Frontal cortex (tissue), 4 donors: ENCODE measurements at places on chromosomes 3 and 15.

GRCh38 chr15:97941572-97941971, 18.9 kb upstream of the ARRDC4 start:
- DNase-seq, result no peak

GRCh38 chr3:192980632-192981031, 63.0 kb upstream of the MB21D2 start:
- DNase-seq, result no peak

DNA sequence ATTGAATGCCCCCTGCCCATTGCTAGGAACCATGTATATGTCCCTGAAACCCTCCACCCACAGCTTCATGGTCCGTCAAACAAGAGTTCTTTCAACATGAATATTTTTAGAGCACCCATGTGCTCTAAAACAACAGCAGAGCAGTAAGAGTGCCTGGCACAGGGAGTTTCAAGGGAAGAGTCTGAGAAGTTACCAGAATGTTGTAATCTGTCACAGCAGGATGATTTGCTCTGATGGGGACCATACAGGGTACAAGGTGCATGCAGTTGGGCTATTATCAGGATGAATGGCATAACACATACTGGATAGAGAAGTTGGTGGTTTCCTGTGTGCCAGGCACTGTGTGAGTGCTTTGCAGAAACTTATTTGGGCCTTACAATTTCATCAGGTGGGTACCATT, 27.8 kb upstream of the FLNB start:
- no peak for DNase-seq

GRCh38 chr3:42438758-42439157, 28.3 kb upstream of the LYZL4 start:
- no peak for DNase-seq

GRCh38 chr3:38102444-38102814, 34.5 kb downstream of the ACAA1 start:
- no peak for DNase-seq

- DNase-seq, result peak; percentile 34
Measured at GRCh38 chr3:44058022-44058867, 183.4 kb upstream of the TOPAZ1 start.

- DNase-seq, result no peak
Measured at GRCh38 chr15:83364501-83364900, 80.0 kb upstream of the BNC1 start.

DNA sequence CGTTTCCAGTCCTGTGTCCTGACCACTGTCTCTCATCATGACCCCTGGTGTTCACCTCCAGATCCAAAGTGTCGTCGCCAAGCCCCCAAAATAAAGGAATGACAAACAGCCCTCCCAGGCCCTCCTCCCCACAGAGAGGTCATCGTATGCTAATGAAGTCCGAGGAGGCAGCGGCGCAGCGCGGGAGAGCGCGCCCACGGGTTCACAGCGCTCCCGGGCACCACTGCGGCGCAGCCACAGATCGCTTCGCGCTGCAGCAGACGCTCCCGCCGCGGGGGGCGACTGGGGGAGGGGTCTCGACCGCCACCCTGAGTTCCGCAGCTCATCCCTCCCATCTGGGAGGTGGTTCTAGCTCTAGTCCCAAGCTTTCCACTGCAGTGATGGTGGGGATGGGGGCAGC, 1.3 kb downstream of the DGKG start:
- DNase-seq, result no peak

DNA sequence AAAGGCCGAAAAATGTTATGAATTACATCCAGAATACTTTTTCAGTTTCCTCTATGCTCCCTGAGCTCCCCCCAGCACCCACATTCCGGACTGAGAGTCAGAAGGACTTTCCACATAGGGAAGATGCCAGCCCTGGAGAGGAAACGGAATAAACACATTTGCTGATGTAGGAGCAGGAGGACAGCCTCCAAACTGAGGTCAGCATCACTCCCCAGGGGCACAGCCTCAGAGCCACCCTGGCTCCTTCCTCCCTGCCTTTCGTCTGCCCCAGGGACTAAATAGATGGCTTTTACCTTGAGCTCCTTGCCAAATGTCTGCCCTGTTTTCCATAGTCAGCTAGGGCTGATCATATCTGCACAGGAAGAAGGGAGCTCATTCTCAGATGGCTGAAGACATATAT, 22.6 kb upstream of the SLCO2A1 start:
- DNase-seq, result no peak

DNA sequence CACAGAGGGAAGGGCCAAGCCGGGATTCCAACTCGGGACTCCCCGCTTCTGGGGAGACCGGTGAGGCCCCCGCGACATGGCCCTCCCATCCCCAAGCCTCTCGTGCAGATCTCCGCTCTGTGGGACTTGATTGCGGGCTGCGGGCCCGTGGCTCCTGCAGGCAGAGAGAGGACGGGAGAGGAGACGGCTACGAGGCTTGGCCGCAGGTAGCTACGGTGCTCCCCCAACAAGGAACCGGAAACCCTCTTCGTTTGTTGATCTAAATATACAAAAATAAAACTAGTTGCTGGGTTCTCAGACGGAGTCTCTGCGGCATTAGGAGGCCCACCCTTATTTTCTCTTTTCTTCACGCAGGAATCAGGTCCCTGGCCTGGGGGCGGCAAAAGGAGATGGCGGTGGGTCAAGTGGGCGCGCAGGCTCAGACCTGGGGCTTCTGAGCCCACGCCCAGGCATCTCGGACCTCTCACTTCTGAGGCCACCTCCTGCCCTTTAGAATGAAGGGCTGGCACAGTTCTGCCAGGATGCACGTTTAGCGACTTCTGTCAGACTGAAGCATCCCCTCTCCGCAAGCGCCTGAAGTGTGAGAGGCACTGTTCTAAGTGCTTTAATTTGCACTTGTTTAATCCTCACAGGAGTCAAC, 10.9 kb downstream of the GNB5 start:
- no peak for DNase-seq

GRCh38 chr3:48347500-48347899, 14.0 kb upstream of the SPINK8 start:
- DNase-seq, result no peak

- no peak for DNase-seq
Measured at GRCh38 chr15:71707230-71708050, 102.9 kb upstream of the NR2E3 start.

DNA sequence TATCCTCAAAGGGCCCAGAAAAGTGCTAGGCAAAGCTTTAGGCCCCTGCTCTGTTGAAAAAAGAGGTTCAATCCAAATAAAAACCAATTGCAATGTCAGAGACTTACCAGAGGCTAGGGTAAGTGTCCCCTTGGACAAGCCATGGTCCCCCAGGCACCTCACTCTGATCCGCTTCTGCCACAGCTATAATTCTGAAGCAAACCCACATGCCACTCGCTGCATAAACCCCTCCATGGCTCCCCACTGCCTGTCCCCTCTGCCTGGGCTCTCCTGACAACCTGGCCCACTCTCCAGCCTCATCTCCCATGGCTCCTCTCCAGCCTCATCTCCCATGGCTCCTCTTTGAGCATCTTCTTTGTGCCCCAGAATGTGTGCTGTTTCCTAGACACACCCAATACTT, 169.6 kb upstream of the TLE3 start:
- DNase-seq, result no peak

DNA sequence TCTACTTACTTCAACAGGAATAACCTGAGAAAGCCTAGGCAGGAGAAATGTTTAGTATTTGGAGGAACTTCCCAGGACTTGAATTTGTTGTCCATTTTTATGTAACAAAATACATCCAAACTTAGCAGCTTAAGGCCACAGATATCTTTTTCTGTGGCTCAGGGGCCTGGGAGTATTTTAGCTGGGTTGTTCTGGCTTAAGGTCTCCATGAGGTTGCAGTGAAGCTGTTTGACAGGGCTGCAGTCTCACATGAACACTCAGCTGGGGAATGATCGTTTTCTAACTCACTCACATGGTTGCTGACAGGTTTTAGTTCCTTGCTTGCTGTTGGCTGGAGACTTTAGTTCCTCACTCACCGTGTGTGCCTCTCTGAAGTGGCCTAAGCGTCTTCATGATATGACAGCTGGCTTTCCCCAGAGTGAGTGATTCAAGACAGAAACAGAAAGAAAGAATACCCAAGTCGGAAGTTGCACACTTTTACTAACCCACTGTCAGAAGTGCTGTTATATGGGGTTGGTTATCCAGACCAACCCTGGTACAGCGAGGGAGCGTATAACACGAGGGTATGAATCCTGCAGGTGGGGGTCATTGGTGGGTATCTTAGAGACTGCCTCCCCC, 229.7 kb upstream of the TBL1XR1 start:
- no peak for DNase-seq

GRCh38 chr15:49015896-49016295, 30.4 kb downstream of the SECISBP2L start:
- no peak for DNase-seq

- no peak for DNase-seq
Measured at GRCh38 chr3:120472121-120472844, 21.5 kb upstream of the FSTL1 start.

- DNase-seq, result no peak
Measured at GRCh38 chr3:190122198-190122771, 1.6 kb upstream of the P3H2 start.

DNA sequence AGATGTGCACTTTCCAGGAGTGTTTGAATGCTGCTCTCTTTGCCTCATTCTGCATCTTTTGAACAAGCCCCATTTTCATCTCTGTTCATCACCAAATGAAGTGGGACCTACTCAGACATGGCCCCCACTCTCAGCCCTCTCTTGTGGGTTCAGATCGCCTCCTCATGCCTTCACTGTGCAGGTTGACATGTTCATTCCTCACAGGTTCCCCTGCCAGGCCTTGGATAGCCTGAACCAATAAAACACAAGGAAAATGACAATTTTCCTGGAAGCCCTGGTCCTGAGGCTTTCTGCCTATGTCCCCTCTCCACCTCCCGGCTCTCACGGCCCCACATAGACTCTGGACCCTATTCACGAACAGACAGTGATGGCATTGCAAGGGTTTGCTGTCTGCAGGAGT, 17.7 kb downstream of the KLF15 start:
- no peak for DNase-seq

- peak; percentile 38 for DNase-seq
Measured at GRCh38 chr3:127535901-127536829, 54.4 kb downstream of the TPRA1 start.

DNA sequence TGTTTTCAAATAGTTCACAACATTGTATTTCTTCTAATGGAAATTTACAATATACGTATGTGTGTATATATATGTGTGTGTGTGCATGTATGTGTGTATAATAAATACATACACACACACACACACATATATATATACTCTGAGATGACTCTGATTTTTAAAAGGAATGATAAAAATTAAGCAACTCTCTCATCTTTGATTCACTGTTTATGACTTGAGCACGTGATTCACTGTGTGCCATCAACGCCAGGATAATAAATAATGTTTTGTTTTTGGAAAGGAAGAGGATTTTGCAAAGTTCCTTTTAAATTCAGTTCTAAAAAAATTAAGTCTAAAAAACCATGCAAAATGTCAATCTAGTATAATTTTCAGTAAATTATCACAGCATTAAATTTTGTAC, 132.4 kb downstream of the P3H2 start:
- no peak for DNase-seq

- DNase-seq, result no peak
Measured at GRCh38 chr15:43329217-43329959, 985 bp downstream of the LCMT2 start.

- no peak for DNase-seq
Measured at GRCh38 chr3:184887574-184887973, 75.6 kb downstream of the VPS8 start.

DNA sequence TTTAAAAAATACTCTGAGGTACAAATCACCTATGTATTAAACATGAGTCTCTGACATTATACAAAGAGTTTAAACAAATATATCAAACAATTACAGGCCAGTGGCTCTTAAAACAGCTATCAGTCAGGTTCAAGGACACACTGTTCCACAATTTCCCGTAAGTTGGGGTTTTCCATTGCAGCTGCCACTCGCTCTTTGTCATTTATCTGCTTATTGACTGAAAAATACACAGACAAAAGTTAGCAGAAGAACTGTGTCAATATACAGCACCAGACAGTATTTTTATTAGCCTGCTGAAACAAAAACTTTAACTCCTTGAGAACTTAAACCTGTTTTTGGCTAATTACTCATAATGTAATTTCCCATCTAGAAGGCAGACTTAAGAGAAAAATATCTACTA, 20.8 kb downstream of the CIAO2A start:
- no peak for DNase-seq

DNA sequence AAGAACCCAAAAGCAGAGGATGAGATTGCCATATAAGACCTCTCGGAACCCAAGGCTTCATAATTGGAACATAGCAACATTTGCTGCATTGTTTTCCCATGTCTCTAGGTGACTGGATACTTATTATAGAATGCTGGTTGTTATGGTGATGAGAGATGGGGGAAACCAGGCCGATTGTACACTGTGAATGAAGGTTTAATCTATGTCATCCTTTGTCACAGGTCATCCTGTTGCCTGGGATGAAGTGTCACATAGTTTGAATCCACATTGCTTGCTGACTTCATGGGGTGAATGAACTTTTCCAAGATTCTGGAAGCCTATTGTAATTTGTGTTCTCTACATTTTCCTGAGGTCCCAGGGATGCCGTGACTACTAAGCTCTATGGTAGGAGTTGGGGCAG, 41.8 kb downstream of the CLEC3B start:
- no peak for DNase-seq

GRCh38 chr3:43497422-43497821, 124.4 kb downstream of the ANO10 start:
- DNase-seq, result no peak

GRCh38 chr3:117874028-117874690, 1160.5 kb downstream of the IGSF11 start:
- no peak for DNase-seq

DNA sequence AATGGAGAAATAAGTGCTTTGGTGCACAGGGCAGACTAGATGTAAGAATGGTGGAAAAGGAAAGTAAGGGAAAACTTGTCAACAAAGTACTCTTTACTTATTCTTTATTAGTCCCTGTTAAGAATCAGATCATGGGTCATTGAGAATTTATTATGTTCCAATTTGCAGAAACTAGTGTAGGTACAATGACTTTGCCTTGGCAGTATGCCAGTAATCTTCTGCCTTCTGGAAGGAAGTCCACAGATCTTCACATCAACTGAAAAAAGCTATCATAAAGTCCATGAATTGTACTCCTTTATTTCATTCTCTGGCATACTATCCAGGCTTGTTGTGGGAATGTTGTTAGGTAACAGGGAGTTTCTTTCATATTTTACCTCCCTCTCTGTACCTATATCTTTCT, 88.2 kb upstream of the FLNB start:
- no peak for DNase-seq

GRCh38 chr3:41346698-41347270, 147.5 kb downstream of the CTNNB1 start:
- no peak for DNase-seq

GRCh38 chr3:195580744-195581443, 2.8 kb downstream of the APOD start:
- no peak for DNase-seq

DNA sequence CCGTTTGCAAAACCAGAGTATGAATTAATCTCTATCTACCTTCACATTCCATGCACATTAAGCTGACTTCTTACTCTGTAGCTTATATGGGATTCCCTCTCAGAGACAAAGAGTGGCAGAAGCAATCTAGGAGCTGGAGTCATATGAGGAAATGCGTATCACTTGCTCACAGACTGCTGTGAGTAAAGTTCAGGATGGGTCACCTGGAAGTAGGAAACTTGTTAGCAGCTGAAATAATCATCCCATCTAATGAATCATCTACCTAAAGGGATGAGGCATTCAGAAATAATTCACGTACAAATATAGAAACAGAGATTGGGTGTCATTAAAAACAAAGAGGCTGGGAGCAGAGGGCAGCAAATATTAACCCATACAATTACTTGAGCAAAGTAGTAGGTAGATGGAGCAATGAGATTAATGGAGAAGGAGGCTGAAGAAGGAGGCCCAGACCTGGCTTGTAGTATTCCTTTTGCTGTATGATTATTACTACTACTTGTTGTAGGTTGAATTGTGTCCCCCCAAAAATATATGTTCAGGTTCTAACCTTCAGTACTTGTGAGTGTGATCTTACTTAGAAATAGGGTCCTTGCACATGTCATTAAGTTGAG, 866.3 kb downstream of the ROBO2 start:
- DNase-seq, result no peak
